ENCODE measurements at places on chromosomes 3 and 15. TPM values are rescaled to one million over a fixed set of nuclear protein-coding genes. Genes with fewer than 3 reads are reported as not detected.

Gene CCR8
- total RNA-seq: not detected

DNA sequence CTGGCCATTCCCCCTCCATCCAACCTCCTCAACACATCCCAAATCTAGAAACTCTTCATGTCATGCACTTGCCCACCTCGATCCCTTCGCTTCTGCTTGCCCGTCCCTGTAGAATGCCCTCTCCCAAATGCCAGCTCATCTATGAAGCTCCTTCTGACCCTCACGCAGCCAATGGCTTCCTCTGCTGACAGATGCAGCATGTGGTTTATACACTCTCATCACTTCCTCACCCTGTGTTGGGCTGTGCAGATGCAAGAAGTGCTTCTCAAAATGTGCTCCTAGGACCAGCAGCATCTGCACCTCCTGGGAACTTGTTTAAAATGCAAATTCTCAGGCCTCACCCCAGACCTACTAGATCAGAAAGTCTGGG lies 51.7 kb downstream of the SEMA5B start:
- no peak for DNase-seq

DNA sequence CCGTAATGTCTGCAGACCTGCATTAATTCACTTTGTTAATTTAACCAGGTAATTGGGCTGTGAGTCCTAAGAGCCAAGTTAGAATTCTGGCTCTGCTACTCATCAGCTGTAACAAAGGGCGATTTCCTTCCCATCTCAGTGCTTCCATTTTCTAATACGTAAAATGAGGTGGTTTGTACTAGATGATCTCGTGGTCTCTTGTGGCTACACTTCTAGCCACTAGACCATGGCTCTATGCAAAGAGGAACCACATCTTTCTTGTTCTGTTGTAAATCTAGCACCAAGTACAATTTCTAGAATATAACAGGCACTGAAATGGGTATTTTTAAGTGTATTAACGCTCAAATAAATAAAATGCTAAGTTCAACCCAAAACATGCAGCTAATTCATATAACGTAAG lies 174.4 kb upstream of the THBS1 start:
- DNase-seq: no peak

- no peak for DNase-seq
Measured at GRCh38 chr3:174531262-174531982, 327.7 kb upstream of the NAALADL2 start.

GRCh38 chr15:44662478-44663409 lies 718 bp downstream of the SPG11 start:
- peak; percentile 34 for DNase-seq

Gene HRH1
- total RNA-seq: 7.0 TPM

- peak; percentile 22 for DNase-seq
Measured at GRCh38 chr3:124078953-124079911, 87.3 kb upstream of the ROPN1 start.

DNA sequence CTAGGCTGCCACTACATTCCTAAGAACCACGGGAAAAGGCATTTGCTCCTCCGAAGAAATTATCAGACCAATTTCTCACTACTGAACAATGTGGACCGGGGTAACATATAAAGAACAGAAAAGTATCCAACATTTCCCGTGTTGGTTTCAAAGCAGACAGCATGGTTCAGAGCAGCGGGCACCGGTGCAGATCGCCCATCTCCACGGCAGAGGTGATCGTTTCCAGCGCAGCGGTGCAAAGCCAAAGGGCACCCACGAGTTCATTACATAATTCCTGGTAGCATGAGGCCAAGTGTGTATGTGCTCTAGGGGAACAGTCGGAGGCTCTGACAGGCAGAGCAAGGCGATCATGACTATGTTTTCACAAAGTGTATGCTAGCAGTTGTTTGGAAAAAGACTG lies 13.2 kb downstream of the GRK7 start:
- DNase-seq: no peak

Gene NME9
- 0.79 TPM for total RNA-seq

Gene GOLGA8K
- 3.3 TPM for total RNA-seq

Gene PRKCD
- 34.4 TPM for total RNA-seq

Gene LYZL4
- not detected for total RNA-seq

Gene FSIP1
- total RNA-seq: 0.42 TPM

DNA sequence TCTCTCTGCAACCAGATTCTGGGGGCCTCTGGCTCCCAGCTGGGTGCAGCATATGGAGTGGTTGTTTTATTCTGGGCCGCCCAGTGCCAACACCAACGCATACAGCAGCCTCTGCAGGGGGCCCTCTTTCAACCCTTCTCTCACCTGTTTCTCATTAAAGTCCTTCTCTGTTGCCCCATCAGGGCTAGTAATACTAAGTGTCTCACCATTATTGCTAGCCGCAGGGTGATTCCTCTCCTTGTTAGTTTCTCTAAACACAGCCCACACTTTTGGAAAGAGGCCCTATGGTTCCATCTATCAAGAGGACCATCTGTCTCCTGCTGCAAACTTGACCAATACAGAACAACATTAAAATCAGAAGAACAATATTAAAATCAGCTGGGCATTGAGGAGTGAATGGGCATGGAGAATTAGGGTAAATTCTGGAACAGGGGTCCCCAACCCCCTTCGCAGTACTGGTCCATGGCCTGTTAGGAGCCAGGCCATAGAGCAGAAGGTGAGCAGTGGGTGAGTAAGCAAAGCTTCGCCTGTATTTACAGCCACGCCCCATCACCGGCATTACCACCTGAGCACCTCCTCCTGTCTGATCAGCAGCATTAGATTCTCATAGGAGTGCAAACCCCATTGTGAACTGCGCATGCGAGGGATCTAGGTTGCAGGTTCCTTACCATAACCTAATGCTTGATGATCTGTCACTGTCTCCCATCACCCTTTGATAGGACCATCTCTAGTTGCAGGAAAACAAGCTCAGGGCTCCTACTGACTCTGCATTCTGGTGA lies 36.5 kb downstream of the ALS2CL start:
- DNase-seq: no peak

- peak; percentile 60 for DNase-seq
Measured at GRCh38 chr15:59492389-59493377, 54.7 kb downstream of the FAM81A start.

- no peak for DNase-seq
Measured at GRCh38 chr3:81884791-81885190, 123.3 kb upstream of the GBE1 start.

GRCh38 chr3:192188218-192188835 lies 539.0 kb downstream of the FGF12 start:
- DNase-seq: peak; percentile 47

Gene RPS17
- 2,385 TPM for total RNA-seq

DNA sequence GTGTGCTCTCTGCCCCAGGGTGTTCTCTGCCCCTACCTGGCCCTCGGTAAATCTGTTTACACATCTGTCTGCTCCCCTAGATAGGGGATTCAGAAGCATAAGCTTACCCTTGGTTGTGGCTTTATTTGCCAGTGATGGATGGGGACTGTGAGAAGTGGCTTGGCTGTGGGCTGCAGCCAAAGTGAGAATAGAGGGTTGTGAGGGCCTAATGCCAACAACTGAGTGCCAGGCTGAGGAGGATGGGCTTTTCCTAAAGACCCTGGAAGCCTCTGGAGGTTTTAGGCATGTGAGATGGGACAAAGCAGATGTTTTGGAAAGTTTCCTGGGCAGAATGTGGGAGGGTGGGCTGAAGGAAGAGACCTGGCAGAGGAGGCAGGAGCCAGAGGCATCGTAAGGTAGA lies 15.4 kb upstream of the APEH start:
- DNase-seq: no peak

DNA sequence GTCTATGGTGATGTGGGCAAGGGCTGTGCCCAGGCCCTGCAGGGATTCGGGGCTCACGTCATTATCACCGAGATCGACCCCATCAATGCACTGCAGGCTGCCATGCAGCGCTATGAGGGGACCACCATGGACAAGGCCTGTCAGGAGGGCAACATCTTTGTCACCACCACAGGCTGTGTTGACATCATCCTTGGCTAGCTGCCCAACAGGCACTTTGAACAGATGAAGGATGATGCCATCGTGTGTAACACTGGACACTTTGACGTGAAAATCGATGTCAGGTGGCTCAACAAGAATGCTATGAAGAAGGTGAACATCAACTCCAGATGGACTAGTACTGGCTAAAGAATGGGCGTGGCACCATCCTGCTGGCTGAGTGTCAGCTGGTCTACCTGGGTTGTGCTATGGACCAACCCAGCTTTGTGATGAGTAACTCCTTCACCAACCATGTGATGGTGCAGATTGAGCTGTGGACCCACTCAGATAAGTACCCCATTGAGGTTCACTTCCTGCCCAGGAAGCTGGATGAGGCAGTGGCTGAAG lies 6.1 kb upstream of the USP8 start:
- DNase-seq: peak; percentile 24

DNA sequence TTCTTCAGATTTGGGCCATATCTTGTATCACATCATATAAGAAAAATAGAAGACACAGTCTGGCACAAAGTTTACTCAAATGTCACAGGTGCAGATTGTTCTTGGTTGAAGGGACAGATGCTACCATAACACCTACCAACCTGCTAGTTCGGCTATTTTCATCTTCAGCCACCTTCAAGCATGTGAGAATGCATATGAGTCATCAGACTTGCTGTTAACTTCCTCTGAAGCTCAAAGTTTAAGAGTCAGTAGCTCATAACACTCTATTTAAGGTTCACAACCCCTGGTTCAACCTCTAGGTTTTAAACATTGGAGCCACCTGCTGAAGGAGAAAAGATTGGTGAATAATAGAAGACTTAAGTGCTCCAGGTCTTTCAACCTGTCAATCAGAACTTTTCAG lies 522.8 kb downstream of the NLGN1 start:
- no peak for DNase-seq

Gene GRK7
- not detected for total RNA-seq

GRCh38 chr15:46815240-46815639 lies 902.1 kb upstream of the SEMA6D start:
- DNase-seq: no peak

DNA sequence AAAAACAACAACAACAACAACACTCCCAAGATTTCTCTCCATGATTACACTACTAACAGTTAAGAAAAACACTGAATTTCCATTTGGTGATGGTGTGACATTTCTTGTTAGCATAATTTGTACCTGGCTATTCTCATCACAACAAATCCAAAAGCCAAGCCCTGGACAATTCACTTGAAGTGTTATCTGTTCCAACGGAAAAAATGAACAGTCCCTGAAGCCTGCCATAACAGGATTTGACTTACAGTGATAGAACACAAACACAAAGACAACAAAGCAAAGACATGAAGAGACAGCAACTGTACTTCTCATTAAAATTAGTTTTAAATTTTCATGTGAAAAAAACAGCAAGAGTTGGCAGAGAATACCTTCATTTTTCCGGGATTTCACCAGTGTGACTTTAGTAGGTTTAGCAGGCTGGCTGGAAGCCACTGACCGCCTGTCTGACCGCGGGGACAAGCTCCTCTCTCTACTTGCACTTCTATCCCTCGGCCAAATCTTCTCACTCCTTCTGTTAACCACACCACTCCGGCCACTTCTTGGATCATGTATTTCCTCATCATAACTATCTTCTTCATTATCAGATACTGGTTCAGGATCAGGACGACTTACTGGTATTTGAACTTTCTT lies 56.3 kb downstream of the TJP1 start:
- no peak for DNase-seq

DNA sequence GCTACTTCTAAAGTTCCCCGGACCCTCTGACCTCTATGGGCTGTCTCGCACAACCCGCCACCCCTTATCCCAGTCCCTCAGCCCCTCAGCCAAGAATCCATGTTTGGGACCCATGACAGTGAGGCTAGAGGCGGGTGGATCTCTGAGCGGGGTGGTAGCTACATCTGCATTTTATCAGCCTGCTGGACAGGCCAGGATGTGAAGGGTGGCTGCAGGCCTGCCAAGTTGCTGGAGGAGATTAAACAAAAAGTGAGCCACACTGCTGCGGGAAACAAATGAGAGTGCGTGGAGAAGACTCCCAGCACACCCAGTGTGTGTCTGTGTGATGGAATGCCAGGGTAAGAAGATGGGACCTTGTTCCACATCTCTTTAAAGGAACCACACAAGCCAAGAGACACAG lies 51.1 kb upstream of the SPATA12 start:
- DNase-seq: no peak

DNA sequence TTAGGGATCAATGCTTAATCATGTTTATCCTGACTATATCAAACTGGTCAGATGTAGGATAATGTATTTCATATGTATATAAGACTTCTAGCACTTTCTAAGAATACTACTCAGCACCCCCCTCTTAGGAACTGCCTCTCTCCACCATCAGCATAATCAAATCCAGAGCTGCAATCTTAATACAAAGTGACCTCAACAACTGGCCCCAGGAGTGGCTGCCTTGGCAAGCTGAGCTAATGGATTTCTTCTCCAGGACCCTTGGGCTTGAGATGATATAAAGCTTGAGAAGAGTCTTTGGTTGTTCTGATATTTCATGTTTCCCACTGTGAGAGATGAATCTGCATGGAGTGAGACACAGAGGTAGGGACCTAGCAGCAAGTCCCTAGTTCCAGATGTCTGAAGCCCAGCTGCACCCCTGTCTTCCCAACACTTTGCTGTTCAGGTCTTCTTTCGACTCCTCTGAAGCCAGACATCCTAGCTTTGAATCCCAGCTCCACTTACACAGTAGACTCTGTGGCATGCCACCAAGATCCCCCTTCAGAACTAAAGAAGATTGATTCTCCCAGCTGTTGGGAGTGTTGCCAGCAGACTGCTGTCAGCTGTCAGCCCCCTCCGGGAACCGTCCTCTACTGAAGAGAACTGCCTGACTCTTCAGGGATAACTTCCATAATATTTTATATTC lies 309.3 kb upstream of the UBE2E2 start:
- DNase-seq: no peak

- DNase-seq: no peak
Measured at GRCh38 chr3:185934767-185935464, 2.9 kb downstream of the TRA2B start.

- no peak for DNase-seq
Measured at GRCh38 chr15:92527197-92527596, 128.4 kb downstream of the FAM174B start.

Gene IL17RB
- 8.3 TPM for total RNA-seq

DNA sequence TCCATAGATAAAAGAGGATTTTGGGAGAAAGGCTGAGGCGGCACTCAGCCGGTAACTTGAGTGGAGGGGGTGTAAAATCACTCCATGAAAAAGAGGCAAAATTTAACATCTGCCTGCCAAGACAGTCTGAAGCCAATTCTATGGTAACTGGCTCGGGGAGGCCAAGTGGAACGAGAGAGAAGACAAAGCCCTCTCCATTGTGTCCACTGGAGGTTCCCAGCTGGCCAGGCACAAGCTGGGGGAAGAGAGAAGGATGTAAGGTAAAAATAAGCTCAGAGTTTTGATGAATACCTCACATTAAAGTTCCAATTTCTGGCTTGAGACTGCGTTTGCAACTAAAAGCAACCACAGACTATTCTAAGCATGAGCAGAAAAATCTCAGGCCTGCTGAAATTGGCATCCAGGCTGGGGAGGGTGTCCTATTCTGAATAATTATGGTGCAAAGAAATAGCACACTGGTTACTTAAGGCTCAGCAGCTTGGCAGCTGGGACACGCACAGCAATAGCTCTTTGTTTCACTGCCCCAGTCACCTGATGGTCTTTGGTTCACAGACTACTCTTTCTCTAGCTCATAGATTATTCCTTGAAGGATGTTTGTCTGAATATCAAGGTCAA lies 48.8 kb downstream of the CHRD start:
- DNase-seq: no peak

Gene POLQ
- 12.3 TPM for total RNA-seq

- DNase-seq: no peak
Measured at GRCh38 chr3:112627919-112628466, 12.9 kb downstream of the CCDC80 start.
